ENCODE measurements at places on chromosomes 13 and 19.

DNA sequence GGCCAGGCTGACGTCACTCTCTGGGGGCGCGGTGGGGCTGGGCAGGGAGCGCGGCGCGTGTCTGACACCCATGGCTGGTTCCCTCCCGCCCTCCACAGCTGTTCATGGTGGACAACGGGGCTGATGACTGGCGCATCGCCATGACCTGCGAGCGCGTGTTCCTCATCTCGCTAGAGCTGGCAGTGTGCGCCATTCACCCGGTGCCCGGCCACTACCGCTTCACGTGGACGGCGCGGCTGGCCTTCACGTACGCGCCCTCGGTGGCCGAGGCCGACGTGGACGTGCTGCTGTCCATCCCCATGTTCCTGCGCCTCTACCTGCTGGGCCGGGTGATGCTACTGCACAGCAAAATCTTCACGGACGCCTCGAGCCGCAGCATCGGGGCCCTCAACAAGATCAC is 14.7 kb downstream of the KCNN1 start:
- no peak for DNase-seq

DNA sequence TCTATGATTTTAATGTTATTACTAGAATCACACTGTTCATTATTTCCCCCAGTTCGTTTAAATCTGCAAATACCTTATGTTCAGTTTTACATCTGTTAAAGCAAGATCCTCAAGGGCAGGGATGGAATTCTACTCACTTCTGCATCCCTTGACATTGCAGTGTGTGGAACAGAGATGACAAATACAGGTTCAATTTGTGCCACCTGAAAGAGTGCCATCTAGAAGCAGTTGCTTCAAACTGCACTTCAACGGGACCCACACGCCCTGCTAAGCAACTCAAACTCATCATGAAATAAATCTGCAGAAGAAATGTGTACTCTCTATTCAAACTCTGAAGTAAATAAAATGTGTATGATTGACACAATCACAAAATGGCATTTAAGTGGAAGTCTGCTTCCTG is 44.5 kb downstream of the RUBCNL start:
- no peak for DNase-seq

GRCh38 chr13:49607761-49608160 is 20.5 kb upstream of the ARL11 start:
- no peak for DNase-seq

- no peak for DNase-seq
These were observed 1.3 kb downstream of the RFX2 start for GRCh38 chr19:6108721-6109633.

DNA sequence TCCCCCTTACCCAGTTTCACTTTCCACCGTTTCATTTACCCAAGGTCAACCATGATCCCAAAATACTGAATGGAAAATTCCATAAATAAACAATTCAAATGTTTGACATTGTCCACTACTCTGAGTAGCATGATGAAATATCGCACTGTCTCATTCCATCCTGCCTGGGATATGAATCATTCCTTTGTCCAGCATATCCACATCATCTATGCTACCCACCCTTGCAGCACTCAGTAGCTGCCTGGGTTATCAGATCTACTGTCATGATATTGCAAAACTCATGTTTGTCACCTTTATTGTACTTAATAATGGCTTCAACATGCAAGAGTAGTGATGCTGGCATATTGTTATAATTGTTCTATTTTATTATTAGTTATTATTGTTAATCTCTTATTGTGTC is 263.9 kb upstream of the NBEA start:
- no peak for DNase-seq

GRCh38 chr13:103547914-103548313 is 481.7 kb upstream of the SLC10A2 start:
- DNase-seq = no peak

DNA sequence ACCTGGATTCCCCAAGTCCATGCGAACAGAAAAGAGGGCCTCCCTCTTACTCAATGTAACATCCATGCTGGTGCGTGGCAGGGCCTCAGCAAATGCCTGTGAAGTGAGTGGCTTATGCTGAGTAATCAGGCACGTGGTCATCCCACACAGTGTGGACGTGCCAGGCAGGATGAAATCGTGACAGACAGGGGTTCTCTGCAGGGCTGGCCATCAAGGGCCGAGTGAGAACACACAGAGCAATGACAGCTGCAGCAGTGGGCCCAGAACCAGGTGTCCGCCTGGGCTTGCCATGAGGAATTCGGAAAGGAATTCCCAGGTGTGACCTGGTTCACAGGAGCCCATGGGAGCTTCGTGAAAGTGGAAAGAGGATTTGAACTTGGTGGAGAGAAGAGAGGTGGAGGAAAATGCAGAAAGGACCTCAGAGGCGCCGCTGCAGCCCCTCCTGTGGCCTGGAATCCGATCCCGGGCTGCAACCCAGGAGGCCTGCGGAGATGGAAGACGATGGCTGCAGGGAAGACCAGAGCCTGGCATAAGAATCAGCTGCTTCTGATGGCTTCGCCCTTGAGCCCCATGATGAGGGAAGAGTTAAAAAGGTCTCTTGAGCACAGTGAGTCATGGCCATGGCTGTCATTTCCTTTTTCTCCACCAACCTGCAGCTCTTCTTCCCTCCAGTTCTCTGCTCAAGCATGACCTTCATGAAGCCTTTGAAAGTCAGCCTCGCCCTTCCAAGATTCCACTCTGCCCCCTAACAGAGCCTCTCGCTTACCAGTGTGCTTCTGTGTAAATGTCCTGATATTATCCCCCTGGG is 34.6 kb upstream of the SOX1 start:
- DNase-seq = no peak

DNA sequence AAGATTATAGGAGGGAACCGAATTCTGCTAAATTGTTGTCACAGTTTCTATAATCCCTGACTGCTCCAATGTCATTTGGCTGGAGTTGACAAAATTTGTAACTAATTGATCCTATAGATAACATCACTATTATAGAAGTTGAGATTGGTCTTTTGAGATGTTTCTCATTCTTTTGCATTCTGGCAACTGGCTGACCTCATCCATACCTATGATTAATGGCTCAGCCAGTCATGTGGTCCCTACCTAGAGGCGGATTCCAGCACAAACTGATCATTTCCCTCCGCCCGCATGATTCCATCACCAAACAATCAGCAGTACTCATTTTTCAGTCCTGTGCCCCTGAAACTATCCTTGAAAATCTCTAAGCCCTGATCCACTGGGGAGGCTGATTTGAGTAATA is 4.2 kb downstream of the PSG2 start:
- no peak for DNase-seq

- DNase-seq = no peak
These were observed 88.7 kb upstream of the TNFSF11 start for GRCh38 chr13:42485272-42485671.

Data from NCI-H1930 (cell line).